ENCODE measurements at places on chromosomes 2 and 18.
A peak's percentile ranks its signal among the peaks of the same experiment; 100 is the strongest.

- DNase-seq = peak; percentile 67
Observed at GRCh38 chr2:230905448-230906421, 19.3 kb downstream of the GPR55 start.

- no peak for DNase-seq
Observed at GRCh38 chr2:122543815-122544214, 788.4 kb downstream of the TSN start.

- DNase-seq = no peak
Observed at GRCh38 chr18:63836456-63836855, 51.0 kb upstream of the SERPINB2 start.

DNA sequence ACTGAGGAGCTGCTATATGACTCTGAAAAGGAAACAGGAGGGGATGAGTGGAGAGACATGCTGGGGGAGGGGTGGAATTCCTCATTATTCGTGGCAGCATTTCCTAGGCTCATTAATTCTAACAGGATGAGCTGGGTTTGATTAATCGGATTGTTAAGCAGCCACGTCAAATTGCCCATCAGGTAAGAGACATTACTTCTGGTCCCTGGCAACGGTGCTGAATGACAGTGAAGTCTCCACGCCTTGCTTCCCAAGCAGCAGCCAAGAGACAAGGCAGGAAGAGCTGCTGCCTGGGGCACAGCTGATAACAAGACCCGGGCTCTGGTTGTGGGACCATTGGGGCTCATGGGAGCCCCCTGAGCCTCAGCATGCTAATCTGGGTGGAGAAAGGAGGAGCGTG is 86.6 kb downstream of the MARCHF4 start:
- no peak for DNase-seq

- DNase-seq = no peak
Observed at GRCh38 chr2:20999906-21000645, 43.8 kb downstream of the APOB start.

- no peak for DNase-seq
Observed at GRCh38 chr2:224151161-224151560, 112.1 kb upstream of the SERPINE2 start.

GRCh38 chr18:4438938-4439337 is 16.2 kb downstream of the DLGAP1 start:
- no peak for DNase-seq

GRCh38 chr2:238031751-238032150 is 29.1 kb upstream of the SCLY start:
- no peak for DNase-seq

- DNase-seq = no peak
Observed at GRCh38 chr2:64214281-64215115, 70.3 kb upstream of the PELI1 start.

GRCh38 chr2:195658541-195658890 is 1.5 kb downstream of the SLC39A10 start:
- no peak for DNase-seq

GRCh38 chr2:154623819-154624218 is 74.7 kb upstream of the KCNJ3 start:
- no peak for DNase-seq

- DNase-seq = no peak
Observed at GRCh38 chr18:12377556-12378197, 650 bp upstream of the AFG3L2 start.

- no peak for DNase-seq
Observed at GRCh38 chr2:231396058-231396821, 730 bp downstream of the B3GNT7 start.

DNA sequence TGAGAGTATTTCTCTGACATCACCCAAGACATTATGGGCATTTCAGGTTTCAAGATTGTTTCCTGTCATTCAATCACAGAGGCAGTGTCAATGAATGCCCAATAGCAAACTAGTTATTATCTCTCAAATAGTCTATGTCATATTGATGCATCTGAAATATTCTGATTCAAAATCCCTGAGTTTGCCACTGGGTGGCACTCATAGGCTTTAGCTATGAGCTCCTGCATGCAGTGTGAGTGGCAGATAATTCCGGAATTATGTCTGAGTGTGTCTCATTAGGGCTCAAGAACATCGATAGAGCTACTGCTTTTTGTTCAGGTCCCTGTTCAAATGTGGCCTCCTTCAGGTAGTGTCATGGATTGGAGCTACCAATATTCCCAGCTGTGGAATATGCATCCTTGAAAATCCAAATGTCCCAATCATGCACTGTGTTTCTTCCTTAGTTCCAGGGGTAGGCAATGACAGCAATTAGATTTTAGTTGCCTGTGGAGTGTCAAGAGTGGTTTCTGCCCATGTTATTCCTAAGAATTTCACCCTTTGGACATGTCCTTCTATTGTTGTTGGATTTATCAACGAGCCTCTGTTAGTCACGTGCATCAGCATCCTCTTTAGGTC is 7.8 kb upstream of the OR6B3 start:
- no peak for DNase-seq

GRCh38 chr2:231854616-231855125 is 68.4 kb downstream of the COPS7B start:
- no peak for DNase-seq

- DNase-seq = no peak
Observed at GRCh38 chr2:214560176-214560575, 149.3 kb downstream of the VWC2L start.

GRCh38 chr2:45836316-45836715 is 184.8 kb downstream of the PRKCE start:
- no peak for DNase-seq

DNA sequence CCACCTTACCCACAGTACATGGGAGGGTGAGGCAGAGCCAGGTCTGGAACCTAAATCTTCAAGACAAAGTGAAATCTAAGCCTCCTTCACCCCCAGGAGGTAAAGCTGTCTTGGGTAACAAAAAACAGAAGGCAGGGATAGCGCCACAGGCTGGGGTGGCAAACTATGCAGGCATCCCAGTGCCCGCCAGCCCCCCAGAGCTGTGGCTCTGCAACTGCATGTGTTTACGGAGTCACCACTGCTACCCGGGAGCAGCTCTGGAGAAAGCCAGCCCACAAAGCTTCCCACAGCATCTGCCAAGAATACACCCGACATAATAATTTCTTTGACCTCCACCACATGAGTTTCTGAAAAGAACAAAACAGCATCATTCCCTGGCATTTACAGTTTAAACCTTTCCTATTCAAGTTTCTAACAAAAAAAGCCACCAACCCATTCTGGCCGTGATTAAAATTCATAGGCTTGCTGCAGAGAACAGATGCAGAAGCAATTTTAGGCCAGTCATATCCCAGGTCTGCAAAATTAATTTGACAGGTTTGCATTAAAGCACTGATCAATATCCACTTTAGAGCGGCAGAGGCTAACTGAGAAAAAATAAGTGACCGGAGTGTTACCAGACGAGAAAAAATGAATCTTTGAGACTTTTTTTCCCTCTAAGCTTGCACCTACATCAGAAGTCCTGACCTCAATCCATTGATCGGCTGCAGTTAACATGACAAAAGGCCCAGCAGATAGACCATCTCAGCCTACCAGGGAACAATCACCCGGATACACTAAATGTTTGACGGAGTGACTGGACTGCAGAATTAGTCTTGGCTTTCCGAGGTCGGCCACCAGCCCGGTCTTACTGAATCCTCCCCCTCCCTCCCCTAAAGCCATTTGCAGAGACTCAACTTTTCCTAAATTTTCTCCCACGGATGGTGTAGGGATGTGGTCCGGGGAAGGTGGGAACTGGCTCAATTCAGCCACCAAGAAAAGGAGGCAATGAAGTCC is 309.6 kb upstream of the SKOR2 start:
- DNase-seq = no peak

DNA sequence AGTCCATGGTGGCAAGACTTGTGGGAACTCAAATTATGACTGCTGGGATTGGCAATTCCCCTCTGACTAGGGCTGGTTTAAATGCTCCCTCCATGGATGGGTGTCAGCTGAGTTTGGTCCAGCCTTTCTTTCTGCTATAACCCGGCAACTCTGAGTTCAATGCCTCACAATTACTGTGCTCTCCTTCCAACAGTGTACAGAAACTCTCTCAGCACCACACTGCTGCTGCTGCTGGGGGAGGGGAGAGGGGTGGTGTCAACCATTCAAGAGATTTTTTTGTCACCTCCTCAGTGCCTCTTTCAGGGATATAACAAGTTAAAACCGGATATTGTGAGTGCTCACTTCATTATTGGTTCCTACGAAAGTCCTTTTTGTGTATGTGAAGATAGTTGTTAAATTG is 830.3 kb upstream of the NXPH2 start:
- no peak for DNase-seq
